ENCODE measurements at places on chromosomes 6 and 20. TPM values are rescaled to one million over a fixed set of nuclear protein-coding genes. Genes with fewer than 3 reads are reported as not detected.
A peak's percentile ranks its signal among the peaks of the same experiment; 100 is the strongest.

GRCh38 chr20:17385798-17386197, 145.4 kb downstream of the BFSP1 start:
- no peaks in the 10 kb centered on the region for H3K4me1 ChIP-seq
- no peaks in the 10 kb centered on the region for H3K27me3 ChIP-seq
- no peak overlapping the region for H3K27ac ChIP-seq
- no peak for DNase-seq
- no peak overlapping the region for H3K4me3 ChIP-seq
- no peaks in the 10 kb centered on the region for H3K36me3 ChIP-seq

DNA sequence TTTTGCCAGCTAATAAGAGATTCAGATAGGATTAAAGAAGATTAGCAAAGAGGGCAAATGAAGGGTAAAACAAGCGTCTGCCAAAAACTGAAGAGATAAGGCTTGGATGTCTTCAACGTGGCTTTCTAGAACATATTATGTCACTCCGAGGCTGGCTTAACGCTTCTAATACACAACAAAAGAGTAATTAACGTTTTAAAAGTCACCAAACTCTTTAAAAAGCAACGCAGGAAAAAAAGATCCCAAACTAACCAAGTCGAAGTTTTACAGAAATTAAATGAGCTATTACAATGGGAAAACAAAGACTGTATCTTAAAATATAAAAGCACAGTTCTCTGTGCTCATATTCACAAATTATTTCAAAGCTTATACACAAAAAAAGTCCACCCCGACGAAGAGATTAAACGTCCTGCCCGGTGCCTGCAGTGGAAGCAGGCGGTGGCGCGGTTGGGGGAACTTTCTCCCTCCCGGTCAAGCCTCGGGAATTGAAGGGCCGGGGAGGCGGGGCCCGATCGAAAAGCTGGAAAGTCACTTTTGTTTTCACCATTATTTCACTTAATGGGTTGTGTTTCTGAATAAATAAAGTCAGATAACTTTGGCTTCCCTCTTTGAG, 1.2 kb downstream of the MAK start:
- peaks cover 10% of the 10 kb centered on the region for H3K4me1 ChIP-seq
- peak overlapping the region; percentile 85 for H3K4me3 ChIP-seq
- H3K27me3 ChIP-seq = peaks cover 60% of the 10 kb centered on the region
- H3K27ac ChIP-seq = no peak overlapping the region

The IYD gene
- total RNA-seq = not detected

DNA sequence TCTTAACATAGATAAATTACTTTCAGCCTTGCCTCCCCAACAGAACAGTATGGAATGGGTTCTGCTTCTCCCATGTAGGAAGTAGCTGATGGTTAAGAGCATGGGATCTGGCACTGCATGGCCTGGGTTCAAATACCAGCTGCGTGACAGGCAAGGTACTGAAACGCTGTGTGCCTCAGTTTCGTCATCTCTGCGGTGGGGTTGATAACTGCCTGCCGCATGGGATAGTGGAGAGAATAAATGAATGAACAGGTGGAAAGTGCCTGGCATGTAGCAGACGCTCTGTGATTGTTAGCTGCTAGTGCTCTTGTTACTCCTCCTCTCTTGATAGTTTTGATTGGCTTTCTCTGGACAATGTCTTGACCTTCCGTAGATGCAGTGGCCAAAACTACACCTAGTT, 213.3 kb downstream of the ZDHHC14 start:
- H3K27me3 ChIP-seq = no peaks in the 10 kb centered on the region
- peaks cover 27% of the 10 kb centered on the region for H3K36me3 ChIP-seq
- no peak for DNase-seq
- peaks cover 17% of the 10 kb centered on the region for H3K4me1 ChIP-seq
- no peak overlapping the region for H3K4me3 ChIP-seq

- H3K36me3 ChIP-seq = no peaks in the 10 kb centered on the region
- no peaks in the 10 kb centered on the region for H3K27me3 ChIP-seq
- DNase-seq = no peak
- no peak overlapping the region for H3K4me3 ChIP-seq
- H3K4me1 ChIP-seq = peaks cover 21% of the 10 kb centered on the region
- no peak overlapping the region for H3K27ac ChIP-seq
Observed at GRCh38 chr6:17710331-17710730, 3.6 kb upstream of the NUP153 start.

The POU5F1 gene
- total RNA-seq = 2,735 TPM

The PLCB1 gene
- 17.5 TPM for total RNA-seq

DNA sequence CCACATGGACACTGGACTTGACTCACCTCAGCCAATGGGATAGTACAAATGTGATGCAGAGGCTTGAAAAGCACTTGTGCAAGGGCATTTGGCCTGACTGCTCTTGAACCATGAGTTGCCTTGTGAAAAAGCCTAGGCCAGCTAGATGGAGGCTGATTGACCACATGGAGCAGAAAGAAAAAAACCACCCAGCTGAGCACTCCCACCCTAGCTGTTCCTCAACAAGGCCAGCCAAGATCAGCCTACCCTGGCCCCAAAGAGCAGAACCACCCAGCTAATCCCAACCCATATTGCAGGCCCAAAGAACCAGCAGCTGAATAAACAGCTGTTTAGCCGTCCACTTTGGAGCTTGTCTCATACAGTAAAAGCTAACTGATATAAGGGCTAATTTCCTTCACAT, 36.7 kb downstream of the PXDC1 start:
- H3K27ac ChIP-seq = no peak overlapping the region
- H3K36me3 ChIP-seq = peaks cover 2% of the 10 kb centered on the region
- DNase-seq = no peak
- no peak overlapping the region for H3K4me3 ChIP-seq
- H3K27me3 ChIP-seq = no peaks in the 10 kb centered on the region

The FILIP1 gene
- 5.1 TPM for total RNA-seq

- no peaks in the 10 kb centered on the region for H3K27me3 ChIP-seq
- no peak overlapping the region for H3K4me3 ChIP-seq
- no peak for DNase-seq
- H3K36me3 ChIP-seq = peaks cover 4% of the 10 kb centered on the region
Observed at GRCh38 chr20:1935696-1936366, 40.6 kb downstream of the SIRPA start.

DNA sequence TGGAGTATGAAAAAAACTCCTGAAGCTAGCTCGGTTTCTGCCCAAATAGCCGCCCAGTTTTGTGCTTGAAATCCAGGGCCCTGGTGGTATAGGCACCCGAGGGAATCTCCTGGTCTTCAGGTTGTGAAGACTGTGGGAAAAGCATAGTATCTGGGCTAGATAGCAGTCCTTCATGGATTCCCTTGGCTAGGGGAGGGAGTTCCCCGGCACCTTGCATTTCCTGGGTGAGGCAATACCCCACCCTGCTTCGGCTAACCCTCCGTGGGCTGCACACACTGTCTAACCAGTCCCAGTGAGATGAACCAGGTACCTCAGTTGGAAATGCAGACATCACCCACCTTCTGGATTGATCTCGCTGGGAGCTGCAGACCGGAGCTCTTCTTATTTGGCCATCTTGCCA, 184.5 kb upstream of the SLC35B3 start:
- peaks cover 7% of the 10 kb centered on the region for H3K4me1 ChIP-seq
- no peak overlapping the region for H3K27ac ChIP-seq
- no peaks in the 10 kb centered on the region for H3K27me3 ChIP-seq
- no peaks in the 10 kb centered on the region for H3K36me3 ChIP-seq
- no peak overlapping the region for H3K4me3 ChIP-seq
- DNase-seq = no peak

The SPO11 gene
- not detected for total RNA-seq

DNA sequence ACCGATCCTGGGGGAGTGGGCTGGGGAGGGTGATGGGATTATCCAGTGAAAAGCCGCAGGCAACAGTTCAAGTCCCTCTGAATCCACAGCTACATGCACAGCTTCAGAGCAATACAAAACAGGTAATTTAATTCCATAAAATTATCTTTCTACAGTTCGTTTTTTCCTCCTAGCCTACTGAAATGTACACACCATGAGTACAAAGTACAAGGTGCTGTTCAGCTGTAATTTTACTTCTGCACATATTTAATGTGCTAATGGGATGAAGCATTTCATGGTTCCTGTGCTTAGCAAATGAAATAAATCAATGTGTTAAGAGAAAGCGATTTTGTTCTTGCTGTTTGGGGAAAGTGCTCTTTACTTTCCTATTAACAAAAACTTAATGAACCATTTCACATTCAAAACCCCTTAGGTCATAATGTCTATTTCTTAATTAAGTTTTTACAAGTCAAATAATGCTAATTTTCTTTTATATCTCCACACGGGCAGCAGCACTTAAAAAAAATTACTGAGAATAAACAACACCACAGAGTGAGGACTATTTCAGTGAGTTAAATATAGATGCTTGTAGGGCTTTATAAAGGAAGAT, 71.8 kb downstream of the INSM1 start:
- H3K27me3 ChIP-seq = no peaks in the 10 kb centered on the region
- H3K27ac ChIP-seq = no peak overlapping the region
- no peak overlapping the region for H3K4me3 ChIP-seq
- H3K4me1 ChIP-seq = peaks cover 22% of the 10 kb centered on the region
- no peak for DNase-seq

The TSPO2 gene
- total RNA-seq = not detected

GRCh38 chr6:161151660-161152526, 122.0 kb downstream of the AGPAT4 start:
- H3K4me1 ChIP-seq = no peaks in the 10 kb centered on the region
- H3K4me3 ChIP-seq = no peak overlapping the region
- H3K36me3 ChIP-seq = peaks cover 28% of the 10 kb centered on the region

The RAB44 gene
- 0.11 TPM for total RNA-seq

- H3K4me3 ChIP-seq = peak overlapping the region; percentile 57
- H3K27me3 ChIP-seq = peaks cover 70% of the 10 kb centered on the region
- DNase-seq = peak; percentile 74
- peaks cover 15% of the 10 kb centered on the region for H3K4me1 ChIP-seq
- H3K27ac ChIP-seq = no peak overlapping the region
Observed at GRCh38 chr6:30171677-30172471, 8.5 kb downstream of the TRIM15 start.

- no peak for DNase-seq
- no peak overlapping the region for H3K4me3 ChIP-seq
- H3K27ac ChIP-seq = no peak overlapping the region
- no peaks in the 10 kb centered on the region for H3K36me3 ChIP-seq
- no peaks in the 10 kb centered on the region for H3K4me1 ChIP-seq
- H3K27me3 ChIP-seq = peaks cover 3% of the 10 kb centered on the region
Observed at GRCh38 chr6:149901444-149902140, 3.7 kb upstream of the RAET1E start.

- H3K36me3 ChIP-seq = 0 out of 2 replicates have a peak, but pooled peaks cover 2% of the 10 kb centered on the region
- H3K4me3 ChIP-seq = no peak overlapping the region
- DNase-seq = no peak
- no peak overlapping the region for H3K27ac ChIP-seq
- no peaks in the 10 kb centered on the region for H3K27me3 ChIP-seq
Observed at GRCh38 chr6:163922562-163922961, 508.0 kb downstream of the QKI start.

DNA sequence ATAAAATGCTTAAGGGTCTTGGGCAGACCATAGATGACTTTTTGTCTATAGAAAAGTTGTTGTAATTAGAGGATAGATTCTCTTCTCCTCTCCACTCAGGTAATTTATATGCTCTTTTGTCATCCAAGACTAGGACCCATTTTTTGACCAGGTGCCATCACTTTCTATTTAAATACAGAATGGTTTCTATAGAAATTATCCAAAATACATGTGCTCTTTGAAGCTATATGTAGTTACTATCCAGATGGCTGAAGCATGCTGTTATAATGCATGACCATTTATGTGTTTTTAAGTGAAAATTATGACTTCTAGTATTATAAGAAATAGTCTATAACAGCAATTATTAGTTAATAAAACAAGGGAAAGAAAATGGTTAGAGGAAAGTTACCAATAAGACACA, 3.0 kb upstream of the MLIP start:
- H3K4me1 ChIP-seq = peaks cover 13% of the 10 kb centered on the region
- no peaks in the 10 kb centered on the region for H3K36me3 ChIP-seq
- H3K27ac ChIP-seq = no peak overlapping the region
- no peaks in the 10 kb centered on the region for H3K27me3 ChIP-seq
- H3K4me3 ChIP-seq = no peak overlapping the region
